IPS DF 6.9 (cell line): ENCODE measurements at places on chromosomes 12 and 14.

GRCh38 chr12:109027767-109028166, 6.9 kb upstream of the SVOP start:
- no peaks in the 10 kb centered on the region for H3K27me3 ChIP-seq
- H3K36me3 ChIP-seq, result no peaks in the 10 kb centered on the region
- no peaks in the 10 kb centered on the region for H3K4me1 ChIP-seq
- DNase-seq, result no peak
- no peak overlapping the region for H3K27ac ChIP-seq
- no peak overlapping the region for H3K4me3 ChIP-seq

GRCh38 chr12:43285159-43285598, 266.8 kb downstream of the ADAMTS20 start:
- H3K36me3 ChIP-seq, result no peaks in the 10 kb centered on the region
- H3K27me3 ChIP-seq, result no peaks in the 10 kb centered on the region
- DNase-seq, result no peak
- H3K27ac ChIP-seq, result no peak overlapping the region

DNA sequence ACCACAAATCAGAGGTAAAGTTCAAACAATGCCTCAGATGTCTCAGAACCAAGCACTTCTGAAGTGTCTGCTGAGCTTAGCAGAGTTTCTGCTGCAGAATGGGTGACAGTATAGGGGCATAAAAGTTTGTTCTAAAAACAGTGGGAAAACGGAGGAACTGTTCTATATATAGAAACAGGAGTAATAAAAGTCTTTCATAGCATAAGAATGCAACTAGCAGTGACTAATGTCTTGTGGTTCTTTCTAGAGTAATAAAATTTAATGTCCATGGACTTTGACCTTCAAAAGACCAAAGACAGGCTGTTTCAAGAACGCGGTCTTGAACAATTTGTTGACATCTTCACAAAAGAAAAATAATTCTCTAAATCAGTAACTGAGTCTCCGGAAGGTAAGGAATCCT, 107.5 kb upstream of the FAR2 start:
- H3K4me3 ChIP-seq, result no peak overlapping the region
- H3K36me3 ChIP-seq, result no peaks in the 10 kb centered on the region
- H3K27ac ChIP-seq, result no peak overlapping the region

GRCh38 chr12:52418576-52419110, 12.5 kb upstream of the KRT82 start:
- H3K27me3 ChIP-seq, result no peaks in the 10 kb centered on the region
- no peak overlapping the region for H3K27ac ChIP-seq
- no peaks in the 10 kb centered on the region for H3K36me3 ChIP-seq

DNA sequence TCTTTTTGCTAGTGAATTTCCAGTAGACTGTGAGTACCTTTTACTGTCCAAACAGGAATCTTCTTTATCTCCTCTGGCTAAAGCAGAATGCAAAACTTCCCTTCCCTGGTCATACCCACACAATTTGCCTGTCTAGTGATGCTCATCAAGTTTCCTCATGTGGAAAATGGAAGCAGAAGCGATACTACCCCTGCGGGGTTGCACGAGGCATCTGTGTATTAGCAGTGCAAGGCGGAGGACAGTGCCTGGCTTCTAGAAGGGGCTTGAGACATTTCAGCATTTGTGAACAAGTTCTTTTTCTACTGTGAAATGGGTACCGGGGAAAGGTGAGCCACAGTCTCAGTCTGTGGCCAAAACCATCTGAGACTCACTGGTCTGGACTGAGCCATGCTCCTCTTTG, 340.9 kb downstream of the AACS start:
- H3K4me1 ChIP-seq, result no peaks in the 10 kb centered on the region
- no peaks in the 10 kb centered on the region for H3K36me3 ChIP-seq
- H3K4me3 ChIP-seq, result no peak overlapping the region
- H3K27me3 ChIP-seq, result no peaks in the 10 kb centered on the region

DNA sequence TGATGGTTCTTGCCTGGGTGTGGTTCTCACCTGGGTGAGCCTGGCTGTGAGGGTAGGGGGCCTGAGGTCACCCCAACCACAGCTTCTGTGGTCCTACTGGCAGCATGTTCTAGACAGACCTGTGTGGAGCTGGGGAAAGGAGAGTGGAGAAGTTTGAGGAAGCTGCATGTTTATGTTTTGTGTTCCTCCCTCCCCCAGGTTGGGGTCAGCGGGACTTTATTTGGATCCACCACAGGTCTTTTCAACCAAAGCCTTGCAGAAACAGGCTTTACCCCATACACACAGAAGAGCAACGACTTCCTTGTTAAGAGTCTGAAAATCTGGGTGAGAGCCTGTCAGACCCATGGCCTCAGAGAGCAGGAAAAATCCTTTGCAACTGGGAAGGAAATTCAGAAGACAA, 5.6 kb downstream of the CD9 start:
- H3K36me3 ChIP-seq, result peaks cover 3% of the 10 kb centered on the region; the same call in 1 of the 2 replicates
- H3K4me1 ChIP-seq, result peaks cover 21% of the 10 kb centered on the region
- no peak overlapping the region for H3K27ac ChIP-seq
- no peak overlapping the region for H3K4me3 ChIP-seq
- DNase-seq, result no peak

- no peak for DNase-seq
- 0 out of 2 replicates have a peak, but pooled peaks cover 1% of the 10 kb centered on the region for H3K4me1 ChIP-seq
- H3K27me3 ChIP-seq, result no peaks in the 10 kb centered on the region
Observed at GRCh38 chr14:34030864-34031263, 80.0 kb upstream of the EGLN3 start.

GRCh38 chr12:442235-442884, 17.4 kb upstream of the B4GALNT3 start:
- no peaks in the 10 kb centered on the region for H3K27me3 ChIP-seq
- no peak for DNase-seq
- no peak overlapping the region for H3K4me3 ChIP-seq

- H3K4me1 ChIP-seq, result no peaks in the 10 kb centered on the region
- H3K27me3 ChIP-seq, result no peaks in the 10 kb centered on the region
- no peak overlapping the region for H3K4me3 ChIP-seq
Observed at GRCh38 chr14:54147282-54147681, 190.7 kb upstream of the BMP4 start.
